ENCODE measurements at places on chromosomes 12 and 14.

- DNase-seq = no peak
Measured at GRCh38 chr14:24438223-24439097, 4.1 kb downstream of the SDR39U1 start.

- no peak for DNase-seq
Measured at GRCh38 chr14:103332143-103332919, 1.7 kb upstream of the EIF5 start.

- no peak for DNase-seq
Measured at GRCh38 chr14:88248606-88249005, 74.5 kb downstream of the KCNK10 start.

GRCh38 chr14:75002392-75003249 is at the start of gene EIF2B2:
Gene EIF2B2 (plus strand): TSS chr14:75002921. CDS start chr14:75002991, 70 bp downstream.
- peak; percentile 99 for DNase-seq

DNA sequence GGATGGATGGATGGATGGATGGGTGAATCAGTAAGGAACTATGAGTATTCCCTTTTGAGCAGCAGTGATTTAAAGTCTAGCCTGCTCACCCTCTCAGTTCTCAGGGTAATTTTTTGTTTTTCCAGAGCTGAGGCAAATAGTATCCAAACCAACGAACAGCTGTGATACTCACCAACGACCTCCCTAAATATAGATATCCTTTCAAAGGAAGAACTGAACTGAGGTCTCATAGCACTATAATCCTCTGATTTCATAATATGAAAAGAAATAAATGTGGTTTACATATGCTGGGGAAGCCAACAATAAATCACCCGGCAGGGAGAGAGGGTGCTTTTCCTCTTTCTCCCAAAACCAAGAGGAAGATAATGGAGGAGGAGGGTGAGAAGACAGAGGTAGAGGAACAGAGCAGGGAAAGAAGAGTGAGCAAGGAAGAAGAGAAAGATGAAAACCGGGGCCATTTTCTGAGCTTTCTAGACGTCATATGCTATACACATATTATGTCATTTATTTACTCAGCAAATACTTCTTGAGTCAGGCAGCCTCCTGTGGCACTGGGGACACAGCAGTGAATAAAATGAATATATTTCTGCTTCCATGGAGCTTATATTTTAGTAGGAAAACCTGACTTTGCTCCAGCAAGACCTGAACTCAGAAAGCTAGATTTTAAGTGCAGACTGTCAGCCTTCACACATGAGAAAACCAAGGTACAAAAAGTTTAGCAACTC is 710.7 kb upstream of the TBX3 start:
- DNase-seq = peak; percentile 7

GRCh38 chr14:58401587-58401986 is 5.9 kb downstream of the TOMM20L start:
- no peak for DNase-seq

- DNase-seq = no peak
Measured at GRCh38 chr12:114500775-114501473, 95.0 kb upstream of the TBX5 start.

DNA sequence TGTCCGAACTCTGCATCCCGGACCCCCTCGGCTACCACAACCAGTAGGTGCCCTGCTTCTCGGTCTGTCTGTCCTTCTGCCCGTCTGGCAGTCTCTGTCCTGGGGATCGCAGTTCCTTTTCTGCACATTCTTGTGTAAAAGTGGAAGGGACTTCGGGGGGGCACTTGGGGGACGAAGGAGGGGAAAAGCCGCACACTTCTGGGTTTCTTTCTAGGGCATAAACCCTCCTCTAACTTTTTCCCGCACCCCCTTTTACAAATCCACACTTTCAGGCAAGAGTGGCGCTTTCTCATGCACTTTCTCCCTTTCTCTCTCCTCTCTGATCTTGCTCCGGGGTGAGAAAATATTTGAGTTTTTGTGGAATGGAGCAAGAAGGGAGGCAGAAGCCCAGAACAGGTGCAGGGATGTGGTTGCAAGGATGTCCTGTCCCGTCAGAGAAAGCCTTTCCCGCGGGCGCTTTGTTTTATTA is 506 bp downstream of the ESRRB start:
- no peak for DNase-seq

GRCh38 chr14:22465201-22465840 is 123.7 kb downstream of the DAD1 start:
- DNase-seq = no peak

DNA sequence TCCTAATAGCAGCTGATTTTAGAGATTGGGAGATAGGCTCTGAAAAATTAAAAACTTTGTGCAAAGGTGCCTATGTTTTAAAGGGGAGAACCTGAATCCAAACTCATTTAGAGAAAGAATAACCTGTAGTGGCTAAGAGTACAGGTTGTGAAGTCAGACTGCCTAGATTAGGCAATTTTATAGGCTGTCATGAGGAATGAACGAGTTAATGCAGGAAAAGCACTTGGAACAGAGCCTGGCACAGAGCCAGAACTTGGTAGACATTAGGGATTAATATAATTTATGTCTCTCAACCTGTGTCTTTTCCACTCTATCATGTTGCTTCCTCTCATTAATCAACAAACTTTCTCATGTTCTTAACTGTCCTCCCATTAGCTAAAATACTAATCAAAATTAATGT is 98.1 kb downstream of the WIF1 start:
- DNase-seq = no peak

GRCh38 chr12:116616536-116617248 is 57.5 kb downstream of the MAP1LC3B2 start:
- DNase-seq = no peak

DNA sequence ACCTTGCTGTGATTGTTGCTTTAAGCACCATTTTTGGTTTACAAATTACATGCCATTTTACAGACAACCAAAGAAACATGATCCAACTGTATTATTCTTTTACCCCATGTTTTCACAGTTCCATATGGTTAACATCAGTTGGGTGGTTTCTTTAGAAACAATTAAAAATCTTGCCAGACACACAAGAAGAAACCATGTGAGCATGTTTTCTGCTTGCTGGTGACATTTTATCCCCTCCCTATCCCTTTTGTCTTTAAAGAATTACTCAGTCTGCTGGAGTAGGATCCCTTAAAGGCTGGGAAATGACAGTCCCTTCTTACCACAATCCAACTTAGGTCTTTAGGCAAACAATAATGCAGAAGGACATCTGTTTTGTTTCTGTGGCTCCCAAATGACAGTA is 121.8 kb upstream of the PLXNC1 start:
- DNase-seq = no peak

GRCh38 chr14:80927083-80927989 is 14.2 kb downstream of the CEP128 start:
- DNase-seq = no peak

- no peak for DNase-seq
Measured at GRCh38 chr12:54437243-54437642, 18.2 kb upstream of the ITGA5 start.

GRCh38 chr14:67553547-67553946 is 20.5 kb downstream of the PLEKHH1 start:
- DNase-seq = no peak

GRCh38 chr12:112011685-112012084 is 1.3 kb downstream of the TMEM116 start:
- no peak for DNase-seq

GRCh38 chr12:32084017-32084688 is 22.5 kb upstream of the BICD1 start:
- no peak for DNase-seq
